Esophagus squamous epithelium (tissue), 5 donors: ENCODE measurements at places on chromosomes 1 and 21.

DNA sequence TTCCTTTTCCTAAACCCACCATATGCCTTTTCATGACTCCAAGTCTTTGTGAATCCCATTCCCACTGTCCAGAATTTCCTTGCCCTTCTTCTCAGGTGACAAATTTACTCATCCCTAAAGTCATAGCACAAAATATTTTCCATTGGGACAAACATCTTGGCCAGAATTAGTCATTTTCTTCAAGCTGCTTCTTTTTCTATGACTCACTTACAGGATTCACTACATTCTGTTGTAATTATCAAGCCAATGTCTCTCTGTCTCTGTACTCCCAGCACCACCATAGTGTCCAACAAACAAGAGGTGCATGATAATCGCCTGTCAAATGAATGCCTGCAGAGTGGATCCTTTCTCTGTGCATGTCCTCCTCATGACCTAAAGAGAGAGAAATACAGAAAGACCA, 37.8 kb downstream of the SGIP1 start:
- no peak for DNase-seq

DNA sequence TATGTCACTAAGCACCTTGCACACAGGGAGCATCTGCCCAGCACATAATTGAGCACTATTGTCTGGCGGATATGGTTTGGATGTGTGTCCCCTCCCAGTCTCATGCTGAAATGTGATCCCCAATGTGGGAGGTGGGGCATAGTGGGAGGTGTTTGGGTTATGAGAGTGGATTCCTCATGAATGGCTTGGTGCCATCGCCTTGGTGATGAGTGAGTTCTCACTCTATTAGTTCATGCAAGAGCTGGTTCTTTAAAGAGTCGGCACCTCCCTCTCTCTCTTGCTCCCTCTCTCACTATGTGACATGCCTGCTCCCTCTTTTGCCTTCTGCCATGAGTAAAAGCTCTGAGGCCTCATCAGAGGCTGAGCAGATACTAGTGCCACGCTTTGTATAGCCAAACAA, 9.5 kb downstream of the CTSK start:
- DNase-seq = no peak

DNA sequence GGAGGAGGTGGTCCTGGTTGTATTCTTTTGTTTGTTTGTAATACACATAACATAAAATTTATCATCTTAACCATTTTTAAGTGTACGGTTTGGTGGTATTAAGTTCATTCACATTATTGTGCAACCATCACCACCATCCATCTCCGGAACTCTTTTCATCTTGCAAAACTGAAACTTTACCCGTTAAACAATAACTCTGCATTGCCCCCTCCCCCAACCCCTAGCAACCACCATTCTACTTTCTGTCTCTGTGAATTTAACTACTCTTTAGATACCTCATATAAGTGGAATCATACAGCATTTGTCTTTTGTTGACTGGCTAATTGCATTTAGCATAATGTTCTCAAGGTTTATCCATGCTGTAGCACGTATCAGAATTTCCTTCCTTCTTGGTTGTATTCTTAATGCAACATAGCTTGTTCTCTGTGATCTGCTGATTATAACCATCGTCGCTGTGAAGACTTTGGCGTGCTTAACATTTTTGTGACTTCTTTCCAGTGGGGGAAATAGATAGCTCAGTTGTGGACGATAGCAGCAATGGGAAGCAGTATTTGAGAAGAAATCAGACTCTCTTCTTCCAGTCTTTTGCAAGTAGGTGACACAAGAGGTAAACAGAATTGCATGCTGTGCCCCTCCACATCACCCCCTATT, 117.5 kb upstream of the HOOK1 start:
- no peak for DNase-seq

GRCh38 chr1:234262007-234262753, 111.1 kb upstream of the COA6 start:
- DNase-seq = no peak

GRCh38 chr1:86018283-86018923, 138.2 kb downstream of the COL24A1 start:
- no peak for DNase-seq

- no peak for DNase-seq
Observed at GRCh38 chr1:89631816-89632656, 884 bp upstream of the LRRC8C start.

- DNase-seq = no peak
Observed at GRCh38 chr1:86499987-86500593, 31.4 kb downstream of the CLCA1 start.
